ENCODE measurements at places on chromosomes 1 and 21. TPM values are rescaled to one million over a fixed set of nuclear protein-coding genes. Genes with fewer than 3 reads are reported as not detected.

Gene RCSD1
- total RNA-seq: 0.64 TPM

DNA sequence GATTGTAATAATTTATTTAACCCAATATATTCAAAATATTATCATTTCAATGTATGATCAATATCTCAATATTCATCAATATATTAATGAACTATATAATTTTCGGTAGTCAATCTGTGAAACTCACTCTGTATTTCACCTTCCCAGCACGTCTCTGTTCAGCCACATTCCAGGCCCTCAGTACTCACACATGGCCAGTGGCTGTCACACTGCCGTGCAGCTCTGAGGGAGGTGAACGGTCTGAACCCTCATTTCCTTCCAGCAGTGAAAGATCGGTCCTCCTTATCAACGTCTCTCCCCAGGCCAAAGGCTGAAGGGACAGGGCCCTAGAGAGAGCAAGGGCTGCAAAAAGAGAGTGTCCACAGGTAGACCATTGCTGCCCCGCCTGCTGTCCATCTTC, 39.5 kb upstream of the ZNF124 start:
- no peak for DNase-seq

- no peak for DNase-seq
Measured at GRCh38 chr1:115338457-115338820, 390 bp upstream of the NGF start.

GRCh38 chr1:54272134-54272533, 72.2 kb downstream of the MRPL37 start:
- no peak for DNase-seq

DNA sequence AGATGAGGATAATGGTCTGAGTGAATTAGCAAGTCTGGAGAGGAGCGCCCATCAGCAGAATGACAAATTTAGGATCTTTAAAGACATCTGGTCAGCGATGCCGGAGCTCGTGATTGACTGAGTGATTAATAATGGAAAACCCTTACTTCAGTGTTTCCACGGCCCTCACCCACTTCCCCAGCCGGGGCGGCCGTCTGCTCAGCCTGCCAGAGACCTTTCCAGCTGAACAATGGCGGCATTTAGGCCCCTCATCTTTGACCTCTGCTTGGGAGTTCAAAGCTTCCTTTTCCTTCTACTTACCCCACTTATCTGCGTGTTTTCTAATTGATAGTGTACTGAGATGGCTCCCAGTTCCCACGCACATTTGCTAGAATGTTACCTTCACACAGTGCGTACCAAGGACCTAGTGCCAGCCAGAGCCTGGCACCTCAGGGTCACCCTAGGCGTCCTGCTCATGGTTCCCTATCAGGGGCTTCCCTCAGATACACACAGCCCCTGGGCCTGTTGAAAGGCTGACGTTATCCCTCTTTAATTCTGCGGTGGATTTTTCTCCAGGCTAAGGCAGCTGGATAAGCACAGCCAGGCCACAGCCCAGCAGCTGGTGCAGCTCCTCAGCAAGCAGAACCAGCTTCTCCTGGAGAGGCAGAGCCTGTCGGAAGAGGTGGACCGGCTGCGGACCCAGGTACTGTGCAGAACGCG, 232.8 kb downstream of the SDCCAG8 start:
- DNase-seq: no peak

DNA sequence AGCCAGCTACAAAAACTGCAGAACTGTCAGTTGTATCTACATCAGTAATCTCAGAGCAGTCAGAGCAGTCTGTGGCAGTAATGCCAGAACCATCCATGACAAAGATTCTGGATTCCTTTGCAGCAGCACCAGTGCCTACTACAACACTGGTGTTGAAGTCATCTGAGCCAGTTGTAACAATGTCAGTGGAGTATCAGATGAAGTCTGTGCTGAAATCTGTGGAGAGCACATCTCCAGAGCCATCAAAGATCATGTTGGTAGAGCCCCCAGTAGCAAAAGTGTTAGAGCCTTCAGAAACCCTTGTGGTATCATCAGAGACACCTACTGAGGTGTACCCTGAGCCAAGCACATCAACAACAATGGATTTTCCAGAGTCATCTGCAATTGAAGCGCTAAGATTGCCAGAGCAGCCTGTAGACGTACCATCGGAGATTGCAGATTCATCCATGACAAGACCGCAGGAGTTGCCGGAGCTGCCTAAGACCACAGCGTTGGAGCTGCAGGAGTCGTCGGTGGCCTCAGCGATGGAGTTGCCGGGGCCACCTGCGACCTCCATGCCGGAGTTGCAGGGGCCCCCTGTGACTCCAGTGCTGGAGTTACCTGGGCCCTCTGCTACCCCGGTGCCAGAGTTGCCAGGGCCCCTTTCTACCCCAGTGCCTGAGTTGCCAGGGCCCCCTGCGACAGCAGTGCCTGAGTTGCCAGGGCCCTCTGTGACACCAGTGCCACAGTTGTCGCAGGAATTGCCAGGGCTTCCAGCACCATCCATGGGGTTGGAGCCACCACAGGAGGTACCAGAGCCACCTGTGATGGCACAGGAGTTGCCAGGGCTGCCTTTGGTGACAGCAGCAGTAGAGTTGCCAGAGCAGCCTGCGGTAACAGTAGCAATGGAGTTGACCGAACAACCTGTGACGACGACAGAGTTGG, 7.3 kb downstream of the SON start:
- DNase-seq: no peak

- peak; percentile 11 for DNase-seq
Measured at GRCh38 chr21:46509741-46510502, 51.2 kb downstream of the DIP2A start.

- DNase-seq: peak; percentile 16
Measured at GRCh38 chr1:55584526-55585401, 369.6 kb upstream of the USP24 start.

Gene VWA1
- 6.8 TPM for total RNA-seq

Gene GPR37L1
- under 0.01 TPM for total RNA-seq

Gene ATP1A2
- total RNA-seq: not detected

GRCh38 chr21:26041431-26042180, 129.0 kb downstream of the APP start:
- DNase-seq: no peak

GRCh38 chr1:154614247-154614646, 6.3 kb upstream of the ADAR start:
- no peak for DNase-seq

- DNase-seq: no peak
Measured at GRCh38 chr1:158119976-158120653, 60.6 kb upstream of the CD1D start.

Gene PIK3R3
- 14.2 TPM for total RNA-seq

Gene BCAR3
- total RNA-seq: 36.4 TPM

DNA sequence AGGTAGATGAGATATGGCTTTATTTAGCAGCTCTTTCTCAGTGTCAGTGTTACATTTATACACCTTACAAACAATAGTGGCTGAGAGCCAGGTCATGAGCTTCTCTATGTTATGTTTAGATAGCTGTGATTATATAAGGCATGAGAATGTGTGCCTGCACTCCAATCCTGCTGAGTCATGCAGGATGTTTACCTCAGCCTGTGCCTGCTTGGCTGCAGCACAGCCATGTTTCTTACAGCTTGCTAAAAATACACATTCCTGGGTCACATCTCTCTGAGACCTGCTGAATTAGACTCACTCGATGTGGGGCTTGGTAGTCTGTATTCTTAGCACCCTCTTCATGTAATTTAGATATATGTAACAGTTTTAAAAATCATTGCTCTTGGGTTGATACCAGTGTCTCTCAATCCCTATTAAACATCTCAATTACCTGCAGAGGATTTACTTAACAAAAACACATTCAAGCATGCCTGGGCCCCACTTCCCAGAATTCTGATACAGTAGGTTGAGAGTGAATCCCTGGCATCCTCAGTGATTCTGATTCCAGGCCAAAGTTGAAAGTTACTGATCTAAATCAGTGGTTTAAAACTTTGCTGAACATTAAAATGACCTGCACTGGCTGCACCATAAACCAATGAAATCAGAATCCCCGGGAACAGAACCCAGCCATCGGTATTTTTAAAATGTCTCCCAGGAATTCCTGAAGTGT, 107.5 kb downstream of the GDAP2 start:
- peak; percentile 93 for DNase-seq

DNA sequence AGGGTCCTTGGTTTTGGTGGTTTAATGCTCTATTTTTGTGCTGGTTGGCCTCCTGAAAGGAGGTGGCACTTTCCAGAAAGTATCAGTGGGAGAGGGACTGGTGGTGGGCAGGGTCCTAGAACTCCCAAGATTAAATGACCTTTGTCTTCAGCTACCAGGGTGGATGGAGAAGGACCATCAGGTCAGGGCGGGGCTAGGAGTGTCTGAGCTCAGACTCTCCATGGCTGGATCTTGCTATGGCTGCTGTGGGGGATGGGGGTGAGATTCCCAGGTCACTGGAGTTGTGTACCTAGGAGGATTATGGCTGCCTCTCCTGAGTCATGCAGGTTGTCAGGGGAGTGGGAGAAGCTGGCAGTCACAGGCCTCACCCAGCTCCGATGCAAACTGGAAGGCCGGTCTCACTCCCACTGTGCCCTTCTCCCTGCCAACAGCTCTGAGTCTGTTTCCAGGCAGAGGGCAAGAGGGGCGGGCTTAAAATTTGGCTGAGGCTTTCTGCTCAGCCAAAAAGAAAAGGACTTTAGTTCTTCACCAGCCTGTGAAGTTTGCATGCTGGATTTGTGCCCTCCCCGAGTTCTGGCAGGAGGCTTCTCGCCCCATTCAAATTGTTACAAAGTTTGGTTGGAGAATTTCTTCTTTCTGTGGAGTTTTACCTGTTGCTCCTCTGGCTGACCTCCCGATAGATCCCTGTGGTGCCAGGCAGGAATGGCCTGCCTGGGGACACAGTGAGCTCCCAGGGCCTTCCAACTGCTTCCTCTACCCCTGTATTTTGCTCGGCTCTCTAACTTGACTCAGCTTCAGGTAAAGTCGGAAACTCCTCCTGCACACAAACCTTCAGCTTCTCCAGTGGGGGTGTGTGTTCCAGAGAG, 13.1 kb upstream of the KYAT3 start:
- DNase-seq: no peak

- no peak for DNase-seq
Measured at GRCh38 chr1:115113766-115114165, 24.5 kb upstream of the TSPAN2 start.

DNA sequence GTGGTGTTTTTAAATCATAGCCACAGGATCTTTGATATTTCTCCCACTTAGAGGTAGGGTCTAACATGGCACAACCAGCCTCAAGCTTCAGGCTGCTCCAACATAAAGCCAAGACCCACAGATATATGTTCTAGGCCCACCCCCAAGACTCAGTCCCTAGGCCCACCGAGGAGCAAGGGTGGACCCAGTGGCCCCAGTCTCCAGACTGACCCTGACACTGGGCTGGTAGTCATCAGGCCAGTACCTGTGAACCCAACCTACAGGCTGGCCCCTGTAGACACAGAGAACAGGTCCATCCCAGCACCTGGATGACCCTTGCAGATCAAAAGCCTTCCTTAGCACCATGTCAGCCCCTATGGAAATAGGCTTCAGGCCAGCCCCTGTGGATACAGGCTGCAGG, 60.5 kb downstream of the NEGR1 start:
- DNase-seq: no peak

Gene HSPB7
- total RNA-seq: 3.5 TPM

- no peak for DNase-seq
Measured at GRCh38 chr21:45617021-45617921, 26.3 kb upstream of the PCBP3 start.

DNA sequence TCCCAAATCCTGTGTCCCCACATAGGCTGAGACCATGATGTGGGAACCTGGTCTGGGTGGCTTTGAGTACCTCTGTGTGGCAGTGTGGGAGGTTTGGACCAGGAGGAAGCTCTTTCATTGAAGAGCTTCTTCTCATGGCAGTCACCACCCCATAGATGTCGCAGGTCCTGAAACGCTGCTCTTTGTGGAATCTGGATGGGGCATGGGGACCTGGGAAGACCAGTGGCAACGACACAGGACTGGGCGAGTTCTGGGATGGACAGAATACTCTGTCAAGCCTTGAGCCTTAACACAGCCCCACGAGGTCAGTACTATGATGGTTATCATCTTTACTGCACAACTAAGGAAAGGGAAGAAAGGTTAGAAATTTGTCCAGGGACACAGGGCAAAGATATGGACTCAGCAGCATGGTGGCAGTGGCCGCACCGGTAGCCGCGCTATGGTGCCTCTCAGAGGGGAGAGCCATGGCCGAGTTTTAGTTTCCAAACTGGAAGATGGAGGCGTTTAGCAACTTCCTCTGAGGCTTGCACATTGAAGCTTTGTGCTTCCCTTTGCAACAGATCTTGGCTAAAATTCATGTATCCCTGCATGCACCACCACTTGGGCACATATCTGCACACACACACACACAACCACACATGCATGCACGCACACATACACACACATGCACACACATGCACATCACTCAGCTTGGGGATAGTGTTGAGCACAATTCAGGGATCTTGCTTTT, 117.7 kb upstream of the C1orf174 start:
- no peak for DNase-seq

DNA sequence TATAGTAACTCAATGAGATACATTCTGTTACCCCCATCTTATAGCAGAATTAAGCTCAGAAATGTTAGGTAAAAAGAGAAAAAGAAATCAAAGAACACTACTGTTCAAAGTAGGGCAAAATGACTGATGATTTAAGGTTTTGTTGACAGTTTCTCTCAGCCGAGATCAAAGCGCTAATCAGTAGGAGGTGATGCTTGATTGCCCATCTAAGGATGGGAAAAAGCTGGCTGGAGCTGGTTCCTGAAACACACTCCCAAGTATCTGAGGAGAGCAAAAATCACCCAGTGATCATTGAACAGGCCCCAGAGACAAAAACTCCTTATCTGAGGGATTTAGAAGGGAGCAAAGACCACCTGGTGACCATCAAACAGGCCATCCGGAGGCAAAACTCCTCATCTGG, 64.5 kb upstream of the CSF1 start:
- DNase-seq: no peak

GRCh38 chr21:10425856-10426255, 95.5 kb upstream of the TPTE start:
- no peak for DNase-seq

Gene NBPF4
- under 0.01 TPM for total RNA-seq

Gene NPHS2
- total RNA-seq: not detected

GRCh38 chr21:44982558-44983250, 42.9 kb downstream of the SLX9 start:
- DNase-seq: peak; percentile 82

- DNase-seq: peak; percentile 1
Measured at GRCh38 chr21:17829472-17829871, 10.3 kb upstream of the C21orf91 start.

Gene PCBP3
- 1.3 TPM for total RNA-seq

- DNase-seq: no peak
Measured at GRCh38 chr1:3598522-3599285, 12.6 kb downstream of the MEGF6 start.

- no peak for DNase-seq
Measured at GRCh38 chr1:119617751-119618691, 30.0 kb downstream of the ZNF697 start.

Gene OR2L3
- not detected for total RNA-seq
